ENCODE measurements at places on chromosomes 1 and 21. TPM values are rescaled to one million over a fixed set of nuclear protein-coding genes. Genes with fewer than 3 reads are reported as not detected.
A peak's percentile ranks its signal among the peaks of the same experiment; 100 is the strongest.

- H3K4me3 ChIP-seq: peak overlapping the region; percentile 81
- no peaks in the 10 kb centered on the region for H3K36me3 ChIP-seq
These were observed 1.8 kb downstream of the ATP2B4 start for GRCh38 chr1:203628201-203629015.

GRCh38 chr1:172298141-172298540 is 122.3 kb upstream of the C1orf105 start:
- no peaks in the 10 kb centered on the region for H3K27me3 ChIP-seq
- no peak overlapping the region for H3K4me3 ChIP-seq
- H3K36me3 ChIP-seq: no peaks in the 10 kb centered on the region

DNA sequence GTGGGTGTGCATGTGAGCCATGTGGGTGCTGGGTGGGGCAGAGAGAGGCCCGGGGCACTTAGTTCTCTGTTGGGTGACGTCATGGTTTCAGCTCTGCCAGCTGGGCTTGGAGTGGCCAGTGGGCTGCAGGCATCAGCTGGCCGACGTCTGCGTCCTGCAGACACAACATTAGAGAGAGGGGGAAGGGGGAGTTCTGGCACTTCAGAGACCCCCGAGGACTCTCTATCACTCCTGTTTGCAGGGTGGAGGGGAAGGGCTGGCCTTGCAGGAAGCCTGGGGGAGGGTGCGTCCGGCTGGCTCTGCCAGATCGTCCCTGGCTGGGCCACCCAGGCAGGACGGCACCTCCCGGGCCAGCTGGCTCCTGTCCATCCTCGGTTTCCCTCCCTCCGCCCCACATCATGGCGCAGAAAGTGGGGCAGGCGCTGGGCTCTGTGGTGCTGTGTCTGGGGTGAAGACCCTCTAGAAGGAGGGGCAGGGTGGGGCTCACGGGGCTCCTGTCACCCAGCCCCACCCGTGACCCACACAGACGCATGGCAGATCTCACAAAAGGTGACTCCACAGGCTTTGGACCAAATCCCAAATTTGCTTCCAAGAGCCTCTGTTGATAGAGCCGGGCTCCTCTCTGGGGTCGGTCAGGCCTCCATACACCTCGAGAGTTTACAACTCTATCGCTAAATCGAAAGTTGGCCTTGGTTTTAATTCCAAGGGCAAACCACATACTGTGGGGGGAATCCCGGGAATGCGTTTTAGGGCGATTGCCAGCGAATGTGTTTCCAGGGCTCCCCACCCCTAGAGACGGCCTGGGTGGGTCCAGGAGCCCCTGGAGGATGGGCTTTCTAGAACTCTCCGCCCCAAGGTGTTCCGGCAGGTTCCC is 73.4 kb upstream of the TTC34 start:
- peaks cover 14% of the 10 kb centered on the region for H3K4me1 ChIP-seq
- no peak overlapping the region for H3K4me3 ChIP-seq
- H3K36me3 ChIP-seq: no peaks in the 10 kb centered on the region
- no peak for DNase-seq
- H3K27me3 ChIP-seq: peaks cover 71% of the 10 kb centered on the region

- H3K4me3 ChIP-seq: no peak overlapping the region
- DNase-seq: peak; percentile 36
These were observed 93.4 kb upstream of the CSF3R start for GRCh38 chr1:36576118-36576517.

DNA sequence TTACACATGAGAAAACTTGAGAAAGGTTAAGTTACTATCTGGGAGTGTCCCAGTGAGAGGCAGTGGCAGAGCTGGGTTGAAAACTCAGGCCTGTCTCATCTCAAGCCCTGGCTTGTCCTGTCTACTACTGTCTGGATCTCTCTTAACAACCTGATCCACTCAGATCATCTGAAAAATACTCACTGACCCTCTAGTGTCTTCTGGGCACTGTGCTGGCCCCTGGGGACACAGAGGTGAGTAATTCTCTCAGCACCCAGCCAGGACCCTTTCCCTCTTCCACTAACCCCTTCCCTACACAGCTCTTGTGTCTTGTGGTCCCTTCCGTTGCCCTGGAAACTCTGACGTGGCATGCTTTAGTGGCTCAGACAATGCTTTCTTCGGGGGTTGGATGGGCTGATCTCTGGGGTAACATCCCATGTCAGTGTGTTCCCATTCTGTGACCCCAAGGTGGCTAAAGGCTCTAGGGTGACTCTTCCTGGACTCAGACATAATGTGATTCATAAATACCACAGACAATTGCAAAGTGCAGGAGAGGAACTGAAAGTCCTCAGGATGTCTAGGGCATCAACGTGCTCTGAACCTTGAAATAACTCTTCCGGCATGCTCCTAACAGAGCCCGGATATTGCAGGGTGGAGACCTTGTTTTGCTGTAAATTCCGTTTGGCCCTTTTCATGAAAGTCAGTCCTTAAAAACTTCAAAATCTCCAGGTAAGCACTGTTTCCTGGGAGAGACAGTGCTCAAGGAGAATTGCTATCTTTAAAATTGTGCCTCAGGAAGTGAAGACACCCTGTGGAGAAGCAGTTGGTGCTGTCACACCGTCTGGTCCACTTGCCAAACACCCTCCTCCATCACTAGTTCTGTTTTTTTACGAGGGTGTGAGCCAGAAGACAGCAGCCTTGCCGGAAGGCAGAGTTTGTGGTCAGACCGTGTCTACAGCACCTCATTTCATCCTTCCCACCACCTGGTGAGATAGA is 4.0 kb downstream of the SHISAL2A start:
- peaks cover 28% of the 10 kb centered on the region for H3K4me1 ChIP-seq
- H3K36me3 ChIP-seq: no peaks in the 10 kb centered on the region
- peaks cover 25% of the 10 kb centered on the region for H3K27me3 ChIP-seq
- DNase-seq: no peak
- no peak overlapping the region for H3K4me3 ChIP-seq
- peak overlapping the region; percentile 57 for H3K27ac ChIP-seq

- peaks cover 55% of the 10 kb centered on the region for H3K27me3 ChIP-seq
- H3K4me3 ChIP-seq: no peak overlapping the region
- H3K4me1 ChIP-seq: peaks cover 46% of the 10 kb centered on the region
These were observed 2.3 kb upstream of the MXRA8 start for GRCh38 chr1:1360506-1361169.

Gene ITLN1
- 1.0 TPM for total RNA-seq

Gene TMEM61
- total RNA-seq: not detected

Measured in left ventricle myocardium inferior (tissue), 1 donor.